KBM-7 (cell line): ENCODE measurements at places on chromosomes 5 and 9.

- DNase-seq = peak; percentile 65
Measured at GRCh38 chr5:77076961-77077828, 9.9 kb downstream of the ZBED3 start.

DNA sequence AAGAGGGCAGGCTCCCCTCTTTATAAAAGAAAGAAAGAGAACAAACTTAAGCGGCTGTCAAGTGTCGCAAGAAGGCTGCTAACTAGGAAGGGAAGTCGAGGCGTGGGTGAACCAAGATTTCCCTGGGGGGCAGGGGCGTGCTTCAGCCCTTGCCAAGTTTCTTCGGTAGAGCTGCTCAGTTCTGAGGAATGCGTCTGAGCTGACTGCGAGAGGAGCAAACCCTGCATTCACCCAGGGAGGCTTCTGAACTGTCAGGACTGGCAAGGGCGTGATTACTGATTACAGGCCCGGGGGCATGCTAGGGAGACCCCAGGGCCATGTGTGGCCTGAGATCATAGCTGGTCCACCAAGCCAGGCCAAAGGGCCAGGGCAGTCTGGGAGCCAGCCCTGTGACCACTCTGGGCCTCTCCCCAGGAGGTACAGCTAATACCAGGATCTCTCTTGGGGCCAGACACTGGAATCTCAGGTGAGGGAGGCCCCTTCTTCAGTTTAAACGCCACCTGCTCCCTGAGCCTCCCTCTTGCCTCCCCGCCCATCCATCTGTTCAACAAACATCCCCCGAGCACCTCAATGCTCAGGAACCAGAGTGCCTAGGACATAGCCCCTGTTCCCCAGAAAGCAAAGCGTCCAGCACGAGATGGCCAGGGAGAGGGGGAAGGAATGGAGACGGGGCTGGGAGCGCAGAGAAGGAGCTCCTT, 30.9 kb downstream of the SARDH start:
- DNase-seq = no peak

DNA sequence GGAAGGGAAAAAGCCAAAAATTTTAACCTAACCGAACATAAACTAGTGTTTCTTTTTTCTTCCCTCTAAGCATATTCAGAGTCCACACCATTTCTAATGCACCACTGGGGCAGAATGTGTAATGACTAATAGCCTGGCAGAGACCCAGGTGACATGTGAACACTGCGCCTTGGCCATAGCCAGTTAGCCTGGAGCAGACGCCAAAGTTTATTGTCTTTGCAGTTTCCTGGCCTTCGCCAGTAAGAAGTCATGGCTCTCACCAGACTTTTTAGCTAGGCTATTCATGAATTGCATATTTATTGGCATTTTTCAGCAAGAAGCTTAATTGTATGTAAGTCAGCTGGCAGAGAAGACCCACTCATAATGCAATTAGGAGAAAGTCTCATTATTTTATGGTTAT, 182.8 kb upstream of the SLC27A6 start:
- no peak for DNase-seq

DNA sequence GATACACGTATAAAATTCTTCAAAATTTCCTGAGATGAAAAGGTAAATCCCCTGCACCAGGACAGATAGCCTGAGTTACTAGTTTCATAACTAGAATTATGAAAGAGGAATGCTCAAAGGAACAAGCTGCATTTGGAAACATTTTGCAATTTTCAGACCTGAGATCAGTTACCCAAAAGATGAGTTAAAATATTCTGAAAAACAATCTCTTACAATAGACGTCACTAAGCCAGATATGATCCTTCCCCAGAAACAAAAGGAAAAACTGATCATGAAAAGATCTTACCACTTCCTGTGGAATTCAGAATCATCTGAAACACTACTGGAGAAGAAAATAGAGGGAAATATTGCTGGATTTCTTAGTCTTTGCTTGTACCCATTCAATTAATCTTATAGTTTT, 204.7 kb downstream of the ARRDC3 start:
- no peak for DNase-seq

DNA sequence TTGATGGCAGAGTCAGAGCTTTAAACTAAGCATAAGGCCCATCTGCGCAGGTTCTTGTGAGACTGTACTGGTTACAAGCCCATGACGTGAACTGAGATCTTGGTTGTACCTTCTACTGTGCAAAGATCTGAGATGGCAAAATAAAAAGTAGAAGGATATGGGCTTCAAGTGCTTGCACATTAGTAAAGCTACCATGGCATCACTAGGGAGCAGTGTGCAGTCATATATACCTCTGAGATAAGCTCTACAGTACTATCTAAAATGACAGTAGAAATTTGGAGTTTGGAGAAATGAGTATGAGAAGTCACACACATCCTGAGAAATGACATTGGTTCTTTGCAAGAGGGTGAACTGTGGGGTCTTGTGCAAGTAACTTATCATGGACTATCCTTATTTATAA, 408.2 kb upstream of the PRR16 start:
- no peak for DNase-seq

DNA sequence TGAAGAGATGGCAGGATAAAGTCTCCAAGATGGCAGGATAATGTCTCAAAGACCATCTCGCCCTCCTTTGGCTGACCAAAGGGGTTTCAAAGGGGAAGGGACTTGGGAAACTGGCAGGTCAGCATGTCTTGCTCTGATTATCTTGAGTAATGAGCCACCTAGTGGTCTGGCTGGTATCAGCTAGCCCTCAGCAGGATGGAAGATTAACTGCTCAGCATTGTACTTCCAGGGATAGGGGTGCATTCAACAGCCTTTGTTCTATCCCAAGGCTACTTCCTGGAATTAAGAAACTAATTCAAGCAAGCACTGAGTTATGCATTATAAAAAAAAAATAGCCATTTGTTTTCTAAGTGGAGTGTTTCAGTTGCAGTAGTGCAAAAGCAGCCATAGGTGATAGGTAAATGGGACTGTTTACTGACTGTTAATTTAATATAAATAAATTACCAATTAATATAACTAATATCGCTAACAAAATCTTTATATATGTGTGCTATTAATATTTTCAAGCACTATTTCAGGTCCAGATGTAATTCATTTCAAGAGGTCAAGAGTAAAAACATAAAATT, 555.5 kb downstream of the CDH9 start:
- DNase-seq = peak; percentile 32

DNA sequence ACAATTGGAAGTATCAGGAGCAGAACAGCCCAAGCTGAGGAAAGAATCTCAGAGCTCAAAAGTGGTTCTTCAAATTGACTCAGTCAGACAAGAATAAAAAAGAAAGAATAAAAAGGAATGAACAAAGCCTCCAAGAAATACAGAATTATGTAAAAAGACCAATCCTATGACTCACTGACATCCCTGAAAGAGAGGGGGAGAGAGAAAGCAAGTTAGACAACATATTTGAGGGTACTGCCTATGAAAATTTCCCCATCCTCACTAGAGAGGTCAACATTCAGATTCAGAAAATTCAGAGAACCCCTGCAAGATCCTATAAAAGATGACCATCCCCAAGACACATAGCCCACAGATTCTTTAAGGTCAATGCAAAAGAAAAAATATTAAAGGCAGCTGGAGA, 173.2 kb downstream of the ALDH1A1 start:
- no peak for DNase-seq

- DNase-seq = no peak
Measured at GRCh38 chr5:14219800-14220512, 76.8 kb downstream of the TRIO start.

GRCh38 chr5:101068298-101068697, 165.2 kb upstream of the ST8SIA4 start:
- no peak for DNase-seq

DNA sequence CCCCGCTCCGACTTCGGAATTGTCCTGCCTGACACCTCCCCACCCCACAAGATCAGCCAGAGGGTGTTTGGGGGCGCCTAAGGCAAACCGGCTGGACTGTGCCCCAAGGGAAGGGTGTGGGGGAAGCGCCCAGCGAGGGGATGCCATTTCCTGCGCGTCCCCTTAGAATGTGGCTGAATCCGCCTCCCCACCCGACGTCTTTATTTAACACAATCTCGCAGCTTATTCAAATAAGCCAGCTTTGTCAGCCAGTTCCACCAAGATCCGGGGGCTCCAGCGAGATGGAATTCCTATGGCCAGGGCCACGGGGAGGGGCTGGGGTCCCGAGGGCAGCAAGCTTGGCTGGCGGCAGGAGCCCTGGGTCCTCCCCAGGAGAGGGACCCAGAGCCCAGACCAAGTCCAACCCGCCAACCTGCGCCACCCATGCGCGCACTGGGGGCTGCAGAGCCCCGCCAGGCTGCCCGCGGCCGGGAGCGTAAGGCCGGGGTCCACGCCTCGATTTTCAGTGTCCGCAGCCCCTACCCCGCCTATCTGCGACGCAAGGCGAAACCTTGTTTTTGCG, 7.4 kb downstream of the IRX4 start:
- DNase-seq = no peak

GRCh38 chr5:15252331-15252730, 247.6 kb upstream of the FBXL7 start:
- DNase-seq = no peak

DNA sequence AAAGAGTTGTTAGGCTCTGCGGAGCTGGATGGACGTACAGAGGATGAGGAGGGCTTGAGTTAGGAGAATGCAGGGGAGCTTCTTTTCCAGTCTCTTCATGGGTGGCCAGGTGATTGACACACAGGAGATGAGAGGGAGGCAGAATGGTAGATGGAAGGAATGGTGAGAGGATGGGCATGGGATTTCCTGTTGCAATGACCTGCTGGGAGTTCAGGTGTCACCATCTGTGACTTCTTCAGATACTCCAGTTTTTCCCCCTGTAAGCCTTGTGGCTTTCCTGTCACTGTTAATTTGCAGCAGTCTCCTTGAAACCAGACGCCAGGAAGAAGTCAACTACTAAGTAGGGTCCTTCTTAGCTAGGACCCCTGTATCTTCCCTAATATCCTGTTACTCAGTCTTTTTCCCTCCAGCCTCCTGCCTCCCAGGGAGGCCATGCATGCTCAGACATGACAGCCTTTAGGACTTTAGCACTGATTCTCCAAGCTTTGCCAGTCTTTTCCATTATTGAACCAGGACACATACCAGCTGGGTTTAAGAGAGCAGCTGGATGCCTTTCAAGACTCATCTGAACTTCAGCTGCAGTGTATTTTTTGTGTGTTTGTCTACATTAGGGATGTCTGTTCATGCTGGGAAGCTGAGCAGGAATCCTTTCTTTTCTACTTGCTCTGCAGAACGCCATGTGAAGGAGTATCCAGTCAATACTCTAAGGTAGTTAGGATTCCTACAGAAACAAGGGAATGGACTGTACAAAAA, 67.2 kb upstream of the CD180 start:
- no peak for DNase-seq

- no peak for DNase-seq
Measured at GRCh38 chr5:73188764-73189531, 16.0 kb downstream of the TMEM174 start.
